ENCODE measurements at places on chromosomes 1 and 21.

- DNase-seq: peak; percentile 22
Measured at GRCh38 chr21:35138665-35139381, 89.7 kb upstream of the RUNX1 start.

- DNase-seq: no peak
Measured at GRCh38 chr1:185974367-185975170, 240.4 kb downstream of the HMCN1 start.

DNA sequence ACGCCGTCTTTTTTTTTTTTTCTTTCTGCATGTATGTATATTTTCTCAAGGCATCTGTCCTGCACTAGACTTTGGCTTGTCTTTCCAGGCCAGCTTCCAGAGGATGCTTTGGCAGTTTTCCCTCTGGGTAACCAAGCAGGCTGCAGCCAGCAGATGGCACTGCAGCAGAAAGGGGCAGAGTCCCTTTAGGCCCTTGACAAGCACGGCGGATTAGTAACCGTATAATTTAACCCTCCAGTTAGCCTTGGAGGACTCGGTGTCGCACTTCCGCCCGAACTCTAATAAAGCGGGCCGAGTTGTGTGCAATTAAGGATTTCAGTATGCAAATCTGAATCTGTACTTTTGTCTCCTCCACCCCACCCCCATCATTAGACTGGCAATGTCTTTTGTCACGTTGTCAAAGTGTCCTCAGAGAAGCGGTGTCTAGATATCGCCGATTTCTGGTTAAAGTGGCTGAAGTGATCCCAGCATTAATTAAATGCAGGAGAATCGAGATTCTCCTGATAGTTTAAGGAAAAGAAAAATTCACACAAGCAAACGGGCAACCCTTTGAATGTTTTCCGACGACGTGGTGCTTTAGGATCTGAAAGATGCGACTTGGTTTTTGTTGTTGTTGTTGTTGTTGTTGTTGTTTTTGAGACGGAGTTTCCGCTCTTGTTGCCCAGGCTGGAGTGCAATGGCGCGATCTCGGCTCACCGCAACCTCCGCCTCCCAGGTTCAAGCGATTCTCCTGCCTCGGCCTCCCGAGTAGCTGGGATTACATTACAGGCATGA, 1.1 kb upstream of the TMEM167B start:
- DNase-seq: no peak

DNA sequence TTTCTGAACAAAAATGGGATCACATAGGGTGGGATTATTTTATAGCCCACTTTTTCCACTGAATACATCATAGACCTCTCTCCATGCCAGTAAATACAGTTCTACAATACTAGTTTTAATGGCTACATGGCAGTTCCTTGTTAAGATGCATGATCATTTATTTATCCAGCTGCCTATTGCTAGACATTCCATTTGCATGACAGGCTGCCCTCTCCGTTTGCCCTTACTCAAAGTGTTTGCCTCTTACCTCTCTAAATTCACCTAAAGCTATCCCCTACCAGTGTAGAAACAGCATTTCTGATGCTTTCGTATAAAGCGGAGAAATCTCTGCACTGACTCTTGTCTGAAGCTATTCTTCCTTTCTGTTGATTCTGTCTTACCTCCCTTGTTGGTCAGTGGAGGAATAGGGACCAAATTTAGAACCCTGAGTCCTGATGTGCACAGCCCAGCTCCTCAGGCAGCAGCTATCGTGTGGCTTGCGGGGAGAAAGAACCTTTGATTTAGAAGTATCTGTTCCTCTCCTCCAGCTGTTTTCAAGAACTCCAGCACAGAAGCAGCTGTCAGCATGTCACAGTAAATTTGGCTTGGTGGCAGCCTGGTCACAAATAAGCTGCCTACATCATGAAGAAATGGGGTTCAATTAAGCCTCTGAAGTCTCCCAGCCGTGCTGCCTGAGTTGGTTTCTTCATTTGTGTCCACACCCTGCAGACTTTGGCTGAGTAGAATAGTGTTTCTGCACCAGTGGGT, 337.3 kb downstream of the PRDM2 start:
- DNase-seq: no peak

GRCh38 chr1:184974056-184974836, at the start of gene NIBAN1:
Gene NIBAN1 (minus strand): TSS chr1:184974508. CDS start chr1:184974356, 152 bp downstream.
- peak; percentile 22 for DNase-seq

DNA sequence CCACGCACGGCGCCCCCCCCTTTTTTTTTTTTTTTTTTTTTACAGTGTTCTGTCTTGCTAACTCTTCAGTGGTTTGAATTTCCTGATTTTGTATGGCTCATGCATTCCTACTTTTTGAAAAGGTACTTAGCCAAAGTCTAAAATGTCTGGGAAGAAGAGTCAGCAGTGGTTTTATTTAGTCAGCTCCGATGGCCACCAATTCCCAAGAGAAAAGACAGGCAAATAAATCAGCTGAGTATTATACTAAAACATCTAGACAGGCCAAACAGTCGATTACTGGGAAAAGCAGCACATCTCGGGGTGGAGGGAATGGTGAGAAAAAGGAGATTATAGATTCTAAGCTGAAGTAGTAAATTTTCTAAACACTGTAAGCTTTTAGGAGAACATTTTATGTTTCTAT, 192.5 kb upstream of the ZRANB2 start:
- no peak for DNase-seq

DNA sequence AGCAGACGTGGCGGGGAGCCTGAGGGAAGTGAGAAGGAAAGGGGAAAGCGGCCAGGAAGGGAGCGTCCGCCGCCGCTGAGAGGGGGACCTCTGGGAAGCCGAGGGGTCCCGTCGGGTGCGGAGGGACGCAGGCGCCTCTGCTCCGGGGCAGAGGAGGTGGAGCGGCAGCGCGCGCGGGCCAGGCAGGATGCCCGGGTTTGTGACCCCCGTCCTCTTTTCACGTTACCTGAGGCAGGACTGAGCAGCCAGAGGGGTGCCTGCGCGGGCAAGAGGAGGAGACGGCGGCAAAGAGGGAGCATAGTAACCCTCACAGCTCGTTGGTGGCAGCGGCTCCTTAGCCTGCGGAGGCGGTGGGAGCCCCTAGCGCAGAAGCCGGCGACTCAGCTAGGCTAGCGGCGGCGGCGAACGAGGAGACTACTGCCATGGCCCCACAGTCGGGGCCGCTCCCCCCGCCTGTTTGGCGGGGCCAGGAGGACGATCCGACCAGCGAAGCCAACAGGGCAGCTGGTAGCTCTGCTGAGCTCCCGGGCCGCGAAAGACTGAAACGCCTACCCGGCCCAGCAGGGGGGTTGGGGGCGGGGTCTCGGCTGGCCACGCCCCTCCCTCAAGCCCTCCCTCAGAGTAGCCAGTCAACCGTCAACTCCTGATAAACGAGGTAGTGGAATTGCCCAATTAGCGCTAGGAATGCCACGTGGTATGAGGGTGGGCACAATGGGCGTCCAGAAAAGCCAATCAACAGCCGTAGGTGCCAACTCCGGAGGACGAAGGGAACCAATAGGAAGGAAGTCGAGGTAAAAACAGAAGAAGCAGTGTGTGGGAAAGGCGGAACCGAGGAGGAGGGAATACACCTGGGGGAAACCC, at the start of gene TESK2:
Gene TESK2, minus strand, starts transcription at position 538 of the 861 bp plus-strand sequence. CDS start 33,378 bp downstream, outside the sequence.
- DNase-seq: peak; percentile 87

DNA sequence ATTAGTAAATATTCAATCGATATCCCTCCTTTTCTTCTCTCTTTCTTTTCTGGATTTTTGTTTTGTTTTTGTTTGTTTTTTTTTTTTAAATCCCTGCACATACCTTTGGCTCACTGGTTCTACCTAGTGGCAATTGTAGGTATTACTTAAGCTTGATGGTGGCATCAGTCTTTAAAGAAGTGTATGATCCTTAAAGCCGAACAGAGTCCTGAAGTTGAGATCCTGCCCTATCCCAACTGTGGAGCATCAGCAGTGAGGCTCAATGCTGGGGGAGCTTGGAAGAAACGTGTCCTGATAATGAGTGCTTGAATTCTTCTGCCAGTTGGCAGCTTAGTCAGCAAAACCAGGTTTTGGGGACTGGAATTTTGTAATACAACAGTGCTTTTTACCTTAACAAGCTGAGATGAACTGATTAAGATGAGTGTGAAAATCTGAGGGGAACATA, 60.8 kb downstream of the FASLG start:
- no peak for DNase-seq

- no peak for DNase-seq
Measured at GRCh38 chr1:4797016-4797410, 142.6 kb downstream of the AJAP1 start.

GRCh38 chr1:3795453-3796214, 664 bp downstream of the LRRC47 start:
- no peak for DNase-seq

- DNase-seq: no peak
Measured at GRCh38 chr1:153626904-153627714, at the start of gene S100A13. Gene S100A13 (minus strand): TSS chr1:153627505. CDS start chr1:153626472, 1,033 bp downstream.

DNA sequence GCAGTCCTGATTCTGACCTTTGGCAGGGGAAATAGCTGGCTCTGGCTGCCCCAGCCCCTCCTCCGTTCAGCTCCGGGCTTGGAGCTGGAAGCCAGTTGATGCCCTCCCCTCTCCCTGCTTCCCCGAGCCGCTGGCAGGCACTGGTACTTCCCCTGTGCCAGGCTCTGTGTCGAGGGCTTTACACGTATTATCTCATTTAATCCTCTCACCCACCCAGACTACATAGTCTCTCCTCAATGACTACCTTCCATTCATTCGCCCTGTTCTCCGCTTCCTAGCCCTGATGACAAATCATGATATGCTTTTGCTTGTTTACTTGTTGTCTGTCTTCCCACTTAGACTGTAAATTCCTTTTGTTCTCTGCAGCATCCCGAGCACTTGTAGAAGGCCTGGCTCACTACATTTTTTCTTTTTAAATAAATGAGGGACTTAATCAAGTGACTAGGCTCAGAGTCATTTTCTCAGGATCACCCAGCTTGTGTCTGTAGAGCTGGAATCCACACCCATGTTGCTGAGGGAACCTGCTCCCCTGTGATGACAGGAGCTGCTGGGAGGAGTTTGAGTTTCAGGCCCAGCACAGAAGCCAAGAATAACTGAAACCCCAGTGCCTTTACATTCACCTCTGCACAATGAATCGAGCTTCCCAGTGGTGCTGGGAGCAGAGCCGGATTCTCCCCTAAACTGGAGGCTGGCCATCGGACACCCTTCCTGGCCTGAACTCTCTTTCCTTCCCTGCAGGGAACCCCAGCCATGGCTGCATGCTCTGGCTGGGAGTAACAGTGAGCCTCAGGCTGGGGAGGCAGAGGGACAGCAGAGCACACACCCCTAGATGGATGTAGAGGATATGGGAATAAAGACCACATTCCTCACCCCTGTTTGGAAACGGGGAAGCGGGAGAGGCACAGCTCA, 58.3 kb downstream of the UBIAD1 start:
- no peak for DNase-seq

GRCh38 chr1:37714689-37715088, 22.4 kb downstream of the CDCA8 start:
- DNase-seq: no peak

- no peak for DNase-seq
Measured at GRCh38 chr1:5379176-5379759, 613.0 kb downstream of the NPHP4 start.

GRCh38 chr1:225865514-225865913, 16.7 kb downstream of the TMEM63A start:
- DNase-seq: no peak

- DNase-seq: no peak
Measured at GRCh38 chr1:23475134-23475628, 8.8 kb downstream of the ASAP3 start.

DNA sequence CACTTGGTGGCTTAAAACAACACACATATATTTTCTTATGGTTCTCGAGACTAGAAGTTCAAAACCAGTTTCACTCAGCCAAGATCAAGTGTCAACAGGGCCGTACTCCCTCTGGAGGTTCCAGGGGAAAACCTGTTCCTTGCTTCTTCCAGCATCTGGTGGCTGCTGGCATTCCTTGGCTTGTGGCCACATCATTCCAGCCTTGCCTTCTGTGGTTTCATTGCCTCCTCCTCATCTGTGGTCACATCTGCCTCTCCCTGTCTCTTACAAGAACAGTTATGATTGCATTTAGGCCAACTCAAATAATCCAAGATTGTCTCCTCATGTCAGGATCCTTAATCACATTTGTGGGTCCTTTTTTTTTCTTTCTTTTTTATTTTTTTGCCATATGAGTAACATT, 240.7 kb upstream of the HOOK1 start:
- no peak for DNase-seq

DNA sequence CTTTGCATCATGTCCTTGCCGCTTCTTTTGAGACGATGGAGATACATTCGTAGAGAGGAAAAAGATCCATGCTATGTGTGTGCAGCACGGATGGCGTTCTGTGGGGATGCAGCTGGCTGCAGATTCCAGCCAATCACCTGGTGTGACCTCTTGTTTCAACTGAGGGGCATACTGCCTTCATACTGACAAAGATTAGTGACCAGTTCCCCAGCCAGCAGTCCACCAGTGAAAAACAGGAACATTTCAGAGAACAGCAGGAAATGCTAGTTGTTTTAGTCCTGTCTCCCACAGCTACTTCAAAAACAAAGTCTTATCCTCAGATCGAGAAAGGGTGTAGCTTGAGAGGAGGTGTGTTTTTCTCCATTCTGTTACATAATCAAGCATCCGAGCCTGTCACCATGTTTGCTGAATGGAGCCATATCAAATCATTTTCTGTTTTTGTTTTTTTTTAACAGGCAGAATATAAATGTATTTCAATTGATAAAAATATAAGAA, 255.7 kb upstream of the FMN2 start:
- no peak for DNase-seq

DNA sequence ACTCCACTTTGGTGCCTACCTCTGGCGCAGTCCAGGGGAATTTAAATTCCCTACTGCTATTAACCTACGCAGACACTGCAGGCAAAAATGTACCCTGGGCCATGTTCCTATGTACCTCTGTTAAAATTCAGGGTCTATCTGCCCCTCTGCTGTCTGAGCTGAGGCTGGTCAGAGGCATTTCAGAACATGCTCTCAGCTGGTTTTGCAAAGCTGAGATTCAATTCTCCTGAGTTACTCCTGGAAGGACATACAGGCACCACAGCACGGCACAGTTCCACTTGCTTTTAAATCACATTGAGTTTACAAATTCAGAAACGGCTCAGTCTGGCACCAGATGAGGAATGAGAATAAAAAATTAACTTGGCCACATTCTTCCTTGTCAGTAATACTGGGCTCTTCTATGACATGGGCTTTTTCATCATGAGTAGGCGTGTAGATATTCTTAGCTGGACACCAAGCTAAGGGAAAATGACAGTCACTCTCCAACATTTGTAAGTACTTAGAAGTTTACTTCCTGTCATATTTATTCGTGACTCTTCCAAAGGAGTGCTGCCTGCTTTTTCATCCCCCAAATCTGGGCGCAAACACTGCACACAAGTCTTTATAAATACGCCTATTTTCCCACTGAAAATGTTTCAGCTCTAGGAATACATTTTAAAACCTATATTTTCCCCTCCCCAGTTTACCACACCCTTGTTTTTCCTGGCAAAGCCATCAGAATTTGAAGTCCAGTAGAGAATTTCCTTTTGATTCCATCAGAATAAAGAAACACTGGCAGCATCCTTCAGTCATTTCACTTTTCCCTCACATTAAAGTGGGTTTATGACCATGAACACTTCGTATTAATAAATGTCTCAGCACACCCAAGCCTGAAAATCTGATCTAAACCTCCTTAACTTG, 1.9 kb downstream of the C1orf198 start:
- no peak for DNase-seq

DNA sequence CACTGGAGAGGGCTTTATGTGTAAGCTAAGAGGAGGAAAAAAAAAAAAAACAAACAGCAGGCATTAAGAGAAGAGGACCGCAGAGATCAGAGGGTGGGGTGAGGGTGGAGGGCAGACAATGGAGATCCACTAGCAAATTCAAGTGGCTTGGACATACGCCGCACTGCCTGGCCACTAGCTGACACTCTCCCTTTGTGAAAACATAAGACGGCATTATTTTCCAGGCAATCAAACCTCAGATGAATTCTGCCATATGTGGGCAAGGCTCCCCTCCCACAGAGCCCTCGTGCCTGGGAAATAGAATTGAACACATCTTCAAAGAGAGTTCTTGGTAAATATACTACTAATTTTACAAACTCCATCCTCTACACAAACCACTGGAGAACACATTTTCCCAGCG, 53.6 kb downstream of the ERG start:
- DNase-seq: no peak

Data from activated CD8-positive, alpha-beta memory T cell treated with anti-CD3 and anti-CD28 coated beads for 1 hour (primary cell).